ENCODE measurements at places on chromosomes 12 and 14.

- DNase-seq = no peak
Measured at GRCh38 chr12:40185303-40185693, 39.5 kb upstream of the LRRK2 start.

DNA sequence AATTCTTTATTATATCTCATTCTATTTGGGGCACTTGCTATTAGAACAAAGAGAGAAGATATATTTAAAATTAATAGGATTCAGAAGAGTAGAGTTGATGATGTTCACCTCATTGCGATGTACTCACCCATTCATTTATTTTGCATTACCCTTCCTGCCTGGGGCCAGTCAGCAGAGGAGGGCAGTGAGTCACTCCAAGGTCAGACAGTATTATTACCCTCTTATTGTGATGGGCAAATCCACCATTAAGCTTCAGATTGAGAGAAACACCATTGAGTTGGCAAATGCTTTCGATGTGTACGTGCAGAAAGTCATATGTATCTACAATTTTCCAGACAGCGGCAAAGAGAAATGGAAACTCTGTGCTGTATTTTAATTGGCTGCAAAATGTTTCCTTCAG is 134.2 kb downstream of the BICD1 start:
- peak; percentile 52 for DNase-seq

DNA sequence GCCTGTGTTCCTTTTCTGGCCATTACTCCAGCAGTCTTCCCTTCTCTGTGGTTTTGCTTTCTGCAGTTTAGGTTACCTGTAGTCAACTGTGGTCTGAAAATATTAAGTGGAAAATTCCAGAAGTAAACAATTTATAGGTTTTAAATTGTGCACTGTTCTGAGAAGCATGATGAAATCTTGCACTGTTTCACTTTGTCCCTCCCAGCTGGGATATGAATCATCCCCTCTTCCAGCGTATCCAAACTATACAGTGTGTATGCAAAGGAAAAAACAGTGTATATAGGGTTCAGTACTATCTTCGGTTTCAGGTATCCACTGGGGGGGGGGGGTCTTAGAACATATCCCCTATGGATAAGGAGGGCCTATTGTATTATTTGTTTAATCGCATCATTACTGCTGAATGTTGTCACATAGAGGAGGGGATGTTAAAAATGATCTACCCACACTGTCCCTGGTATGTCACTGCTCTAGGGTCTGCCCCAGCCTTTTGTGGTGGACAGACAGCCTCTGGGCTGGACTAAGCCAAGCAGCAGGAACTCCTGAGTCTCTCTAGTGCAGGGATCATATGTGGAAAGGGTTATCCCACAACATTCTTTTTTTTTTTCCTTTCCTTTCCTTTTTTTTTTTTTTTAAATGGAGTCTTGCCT is 109.1 kb upstream of the MAX start:
- peak; percentile 59 for DNase-seq

DNA sequence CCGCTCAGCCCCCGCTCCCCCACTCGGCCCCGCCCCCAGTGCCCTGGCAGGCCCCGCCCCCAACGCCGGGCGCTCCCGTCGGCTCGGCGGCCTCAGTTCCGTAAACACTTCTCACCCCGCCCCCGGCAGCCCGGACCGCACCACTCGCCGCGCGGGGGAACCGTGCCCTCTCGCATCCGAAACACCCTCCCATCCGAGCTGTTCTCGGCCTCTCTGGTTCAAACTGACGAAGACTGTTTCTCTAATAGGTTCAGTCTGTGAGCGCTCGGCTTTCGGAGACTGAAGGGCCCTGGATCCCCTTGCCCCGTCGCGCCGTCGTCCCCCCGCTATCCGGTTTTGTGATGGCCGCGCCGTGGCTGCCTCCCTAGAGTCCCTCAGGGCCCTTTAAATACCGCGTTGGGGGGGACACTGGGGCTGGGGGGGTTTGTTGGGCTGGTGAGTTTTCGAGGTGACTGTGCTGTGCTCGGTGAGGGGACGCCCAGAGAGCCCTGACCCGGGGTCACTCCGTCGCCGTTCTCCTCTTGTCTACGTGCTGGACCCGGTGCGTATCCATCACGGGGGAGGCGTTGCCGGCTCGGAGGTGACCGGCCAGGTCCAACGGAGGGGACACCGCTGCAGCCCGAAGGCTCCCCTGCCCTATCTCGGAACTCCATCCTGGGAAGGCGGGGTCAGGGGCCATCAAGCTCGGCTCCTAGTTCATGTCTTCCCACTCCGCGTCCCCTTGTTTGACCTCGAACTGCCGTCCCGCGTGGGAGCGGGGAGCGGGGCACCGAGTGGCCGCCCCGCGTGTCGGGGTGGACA is at the start of gene TCP11L2:
TSS of gene TCP11L2 (plus strand) at position 333 of the 801 bp plus-strand sequence. CDS start 8,343 bp downstream, outside the sequence.
- DNase-seq = peak; percentile 87

DNA sequence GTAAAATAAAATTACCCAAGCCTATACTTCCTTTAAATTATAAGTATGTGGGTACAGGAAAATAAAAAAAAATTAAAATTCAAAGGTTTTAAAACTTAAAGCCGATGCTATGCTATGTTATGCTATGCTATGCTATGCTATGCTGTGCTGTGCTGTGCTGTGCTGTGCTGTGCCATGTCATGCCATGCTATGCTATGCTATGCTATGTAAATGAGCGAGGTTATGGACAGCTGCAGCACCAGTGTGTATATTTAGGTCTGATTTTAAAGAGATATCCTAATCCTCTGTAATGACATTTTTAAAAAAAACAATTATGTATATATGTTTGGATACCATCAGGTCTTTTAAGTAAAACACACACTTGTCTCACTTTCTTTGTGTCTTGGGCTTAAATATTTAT is 1822.0 kb upstream of the SEL1L start:
- DNase-seq = no peak

DNA sequence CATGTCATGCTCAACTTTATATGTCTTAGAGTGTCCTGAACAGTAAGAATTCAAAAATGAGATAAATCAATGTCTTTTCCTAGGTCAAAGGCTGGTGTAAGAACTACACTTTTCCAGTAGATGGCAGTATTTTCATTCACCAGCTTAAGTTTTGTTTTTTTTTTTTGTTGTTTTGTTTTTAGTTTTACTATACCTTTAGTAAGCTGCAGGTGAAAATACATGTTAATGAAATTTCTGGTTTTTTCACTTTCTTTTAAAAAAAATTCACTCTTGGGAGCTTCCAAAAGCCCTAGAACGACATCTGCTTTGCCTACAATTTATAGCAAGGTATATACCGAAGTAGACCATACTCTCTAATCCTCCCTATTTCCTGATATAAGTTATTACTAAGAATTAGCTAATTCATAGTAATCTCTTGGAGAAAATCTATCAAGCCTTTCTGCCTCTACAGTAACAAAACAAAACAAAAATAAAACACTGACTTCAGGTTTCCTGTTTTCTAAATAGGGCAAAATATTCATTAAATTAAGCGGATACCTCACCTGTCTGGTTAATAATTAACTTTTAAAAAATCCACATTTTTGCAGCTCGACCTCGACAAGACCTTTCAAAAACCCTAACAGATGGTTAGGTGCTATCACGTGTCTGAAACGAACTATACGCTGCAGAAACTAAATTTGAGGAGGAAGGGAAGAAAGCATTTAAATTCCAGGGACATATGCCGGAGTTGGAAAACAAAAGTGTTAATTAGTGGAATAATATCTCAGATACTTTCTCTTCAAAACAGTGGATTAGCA is 2.7 kb upstream of the SAMD4A start:
- peak; percentile 25 for DNase-seq

- DNase-seq = no peak
Measured at GRCh38 chr12:100248886-100249285, 18.0 kb downstream of the DEPDC4 start.

GRCh38 chr14:24377657-24378056 is 9.7 kb downstream of the NFATC4 start:
- no peak for DNase-seq

GRCh38 chr14:91202234-91202974 is 42.1 kb downstream of the GPR68 start:
- DNase-seq = peak; percentile 89

GRCh38 chr14:34051966-34052657 is 101.2 kb upstream of the EGLN3 start:
- DNase-seq = peak; percentile 65

DNA sequence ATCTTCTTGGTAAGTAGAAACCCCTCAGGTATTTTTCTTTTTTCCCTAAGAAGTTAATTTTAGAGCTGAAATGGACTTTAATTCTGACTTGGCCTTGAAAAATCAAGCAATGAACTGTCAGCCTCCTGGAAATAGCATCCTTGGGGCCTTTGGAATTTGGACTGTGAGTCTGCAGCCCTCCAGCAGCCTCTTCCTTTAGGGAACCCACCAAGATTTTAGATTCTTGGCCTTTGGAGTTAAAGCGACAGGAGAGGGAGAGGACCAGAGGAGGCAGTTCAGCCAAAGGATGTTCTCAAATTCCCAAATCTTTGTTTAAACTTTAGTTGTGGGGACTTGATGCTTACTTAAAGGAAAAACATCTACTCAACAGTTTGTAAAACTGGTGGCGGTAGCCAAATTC is 288.6 kb downstream of the AACS start:
- no peak for DNase-seq

- no peak for DNase-seq
Measured at GRCh38 chr12:101327546-101327945, 47.6 kb downstream of the UTP20 start.

DNA sequence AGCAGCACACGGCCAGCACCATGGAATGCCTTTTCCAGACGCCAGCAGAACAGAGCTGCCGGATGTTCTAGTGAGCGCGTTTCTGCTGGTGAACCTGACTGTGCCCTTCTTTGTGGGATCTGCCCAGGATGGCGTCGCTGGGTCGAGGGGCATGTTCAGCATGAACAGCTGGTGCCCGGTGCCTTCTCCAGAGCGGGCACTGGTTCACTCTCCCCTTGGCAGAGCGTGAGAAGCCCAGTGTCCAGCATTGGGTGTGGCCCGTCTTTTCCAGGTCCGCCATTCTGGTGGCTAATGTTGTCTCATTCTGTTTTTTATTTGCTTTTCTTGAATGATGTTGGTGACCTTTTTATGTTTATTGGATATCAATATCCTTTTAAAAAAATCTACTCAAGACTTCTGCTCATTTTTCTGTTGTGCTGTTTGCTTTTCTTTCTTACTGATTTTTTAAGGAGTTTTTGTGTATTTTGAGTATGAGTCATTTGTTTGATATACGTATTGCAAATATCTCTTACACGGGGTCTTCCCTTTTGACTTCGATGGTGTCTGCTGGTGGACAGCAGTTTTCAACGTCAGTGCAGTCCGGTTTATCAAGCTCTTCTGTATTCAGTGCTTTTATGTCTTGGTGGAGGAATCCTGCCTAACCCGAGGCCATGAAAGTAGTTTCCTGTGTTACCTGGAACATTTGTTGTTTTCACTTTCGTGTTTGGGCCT is 74.3 kb downstream of the ADGRD1 start:
- DNase-seq = no peak

DNA sequence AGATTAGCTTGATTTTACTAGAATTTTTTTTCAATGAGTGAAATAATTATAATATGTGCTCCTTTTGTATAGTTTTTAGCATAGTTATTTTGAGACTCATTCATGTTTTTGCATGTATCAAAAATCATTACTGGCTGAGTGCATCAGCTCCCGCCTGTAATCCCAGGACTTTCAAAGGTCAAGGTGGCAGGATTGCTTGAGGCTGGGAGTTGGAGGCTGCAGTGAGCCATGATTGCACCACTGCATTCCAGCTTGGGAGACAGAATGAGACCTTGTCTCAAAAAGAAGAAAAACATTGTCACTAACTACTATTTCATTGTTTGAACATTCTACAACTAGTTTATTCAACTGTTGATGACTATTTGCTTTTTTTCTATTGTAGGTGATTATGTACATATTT is 802.7 kb downstream of the SLC16A7 start:
- DNase-seq = no peak

GRCh38 chr14:103196716-103197115 is 73.5 kb downstream of the TNFAIP2 start:
- no peak for DNase-seq

GRCh38 chr14:100641274-100641860 is 54.1 kb upstream of the BEGAIN start:
- peak; percentile 47 for DNase-seq

- peak; percentile 90 for DNase-seq
Measured at GRCh38 chr12:79897617-79898016, 37.3 kb downstream of the PPP1R12A start.

GRCh38 chr12:94260717-94261116 is 112.3 kb downstream of the PLXNC1 start:
- no peak for DNase-seq

- peak; percentile 46 for DNase-seq
Measured at GRCh38 chr14:52922656-52923055, 28.2 kb downstream of the FERMT2 start.
